ENCODE measurements at places on chromosomes 2 and 18.
A peak's percentile ranks its signal among the peaks of the same experiment; 100 is the strongest.

DNA sequence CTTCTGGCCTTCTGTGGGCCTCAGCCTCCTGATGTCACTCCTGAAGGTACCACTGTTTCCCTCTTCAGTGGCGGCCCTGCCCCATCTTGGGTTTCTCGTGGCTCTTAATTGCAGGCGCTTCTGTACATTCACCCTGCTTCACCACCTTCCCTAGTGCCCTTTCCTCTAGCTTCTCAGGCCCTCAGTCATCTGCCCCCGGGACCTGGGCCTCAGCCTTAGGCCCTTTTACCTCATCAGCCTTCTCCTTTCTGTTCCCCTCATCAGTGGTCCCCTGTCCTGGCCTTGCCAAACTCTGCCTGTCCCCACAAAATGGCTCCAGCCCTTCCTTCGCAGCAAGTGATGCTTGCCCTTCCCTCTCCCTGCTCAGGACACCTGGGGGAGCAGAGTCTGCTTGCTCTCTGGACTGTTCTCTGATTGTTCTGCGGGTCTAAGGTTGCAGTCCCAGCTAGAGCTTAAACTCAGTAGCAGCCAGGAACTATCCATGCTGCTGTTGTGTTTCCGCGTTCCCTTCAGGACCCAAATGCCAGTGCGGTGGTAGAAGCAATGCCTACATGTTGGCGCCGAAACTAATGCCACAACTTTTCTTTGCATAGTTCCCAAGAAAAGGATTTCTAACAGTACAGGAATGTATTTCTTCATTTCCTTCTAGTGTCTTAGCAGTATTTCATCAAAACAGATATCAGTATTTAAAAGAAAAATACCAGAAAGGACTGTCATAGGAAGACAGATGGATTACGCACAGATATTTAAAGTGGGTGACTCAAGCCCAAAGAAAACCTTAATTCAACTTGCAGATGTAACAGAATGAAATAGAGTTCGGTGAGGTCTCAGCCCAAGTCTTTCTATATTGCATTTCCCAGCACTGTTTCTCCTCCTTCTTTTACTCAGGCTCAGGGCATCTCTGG, 7.5 kb downstream of the ASB1 start:
- DNase-seq, result no peak

GRCh38 chr2:1032030-1032429, 81.4 kb downstream of the SNTG2 start:
- DNase-seq, result no peak

- DNase-seq, result no peak
Observed at GRCh38 chr2:226644399-226644865, 155.2 kb downstream of the IRS1 start.

DNA sequence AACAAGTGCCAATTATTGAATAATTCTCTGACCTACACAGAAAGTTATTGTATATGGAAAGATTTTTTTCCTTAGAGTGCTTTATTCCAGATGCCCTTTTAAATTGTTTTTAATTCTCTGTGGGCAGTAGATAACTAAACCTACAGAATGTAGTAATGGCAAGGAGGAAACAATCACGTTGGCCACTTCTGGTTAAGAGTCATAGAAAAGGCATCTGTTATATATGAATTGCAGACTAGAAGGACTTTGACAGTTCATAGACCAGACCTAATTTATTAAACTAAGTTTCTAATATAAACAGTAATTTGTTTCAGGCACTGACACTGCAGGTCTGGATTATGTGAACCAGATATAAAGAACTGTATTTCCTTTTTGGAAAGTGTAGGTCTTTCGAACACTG, 607.5 kb downstream of the PLCL1 start:
- no peak for DNase-seq

- no peak for DNase-seq
Observed at GRCh38 chr2:226711606-226712296, 87.9 kb downstream of the IRS1 start.

GRCh38 chr2:223972656-223973102, 15.4 kb downstream of the MRPL44 start:
- no peak for DNase-seq

- DNase-seq, result no peak
Observed at GRCh38 chr2:232332940-232333259, 45.7 kb upstream of the ALPP start.

- DNase-seq, result no peak
Observed at GRCh38 chr2:178230396-178230795, 36.1 kb downstream of the OSBPL6 start.

DNA sequence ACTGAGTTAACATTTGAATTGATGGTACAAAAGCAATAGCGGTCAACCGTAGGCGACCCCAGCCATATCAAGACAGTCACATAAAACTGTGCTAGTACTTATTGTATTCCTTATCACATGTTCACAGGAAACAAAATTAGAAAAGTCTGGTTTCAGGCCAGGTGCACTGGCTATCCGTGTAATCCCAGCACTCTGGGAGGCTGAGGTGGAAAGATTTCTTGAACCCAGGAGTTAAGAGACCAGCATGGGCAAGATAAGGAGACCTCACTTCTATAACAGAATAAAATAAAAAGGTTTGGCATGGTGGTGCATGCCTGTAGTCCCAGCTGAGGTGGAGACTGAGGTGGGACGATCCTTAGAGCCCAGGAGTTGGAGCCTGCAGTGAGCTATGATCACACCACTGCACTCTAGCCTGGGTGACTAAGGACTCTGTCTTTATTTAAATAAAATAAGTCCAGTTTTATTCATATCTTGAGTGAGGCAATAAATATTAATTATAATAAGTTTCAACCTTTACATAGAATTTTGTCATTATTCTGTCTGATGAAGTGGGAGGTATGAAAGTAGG, 84.1 kb upstream of the RGPD4 start:
- DNase-seq, result no peak

DNA sequence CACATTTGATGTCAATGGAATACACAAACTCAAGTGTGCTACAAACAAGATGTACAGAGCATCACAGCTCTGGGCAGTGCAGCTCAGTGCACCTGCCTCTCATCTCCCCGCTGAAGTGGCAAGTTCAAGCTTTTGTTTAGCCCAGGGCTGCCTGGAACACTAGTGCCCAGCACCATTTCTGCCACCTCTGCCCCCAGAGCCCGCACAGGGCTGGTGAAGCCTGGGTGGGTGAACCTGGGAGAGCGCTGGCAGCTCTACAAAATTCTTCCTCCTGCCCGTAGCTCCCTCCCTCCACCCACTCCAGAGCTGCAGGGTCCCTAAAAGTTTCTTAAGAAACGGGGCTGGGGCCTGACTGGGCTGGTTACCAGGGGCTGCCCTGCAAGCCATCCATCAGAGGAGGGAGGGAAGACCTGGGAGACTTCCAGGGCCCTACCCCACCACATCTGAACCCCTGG, 1.5 kb downstream of the HES6 start:
- no peak for DNase-seq

- DNase-seq, result no peak
Observed at GRCh38 chr2:222238072-222238471, 60.7 kb downstream of the PAX3 start.

- DNase-seq, result no peak
Observed at GRCh38 chr2:43441195-43441594, 154.6 kb downstream of the THADA start.

GRCh38 chr18:26768385-26768784, 97.1 kb downstream of the AQP4 start:
- DNase-seq, result no peak

DNA sequence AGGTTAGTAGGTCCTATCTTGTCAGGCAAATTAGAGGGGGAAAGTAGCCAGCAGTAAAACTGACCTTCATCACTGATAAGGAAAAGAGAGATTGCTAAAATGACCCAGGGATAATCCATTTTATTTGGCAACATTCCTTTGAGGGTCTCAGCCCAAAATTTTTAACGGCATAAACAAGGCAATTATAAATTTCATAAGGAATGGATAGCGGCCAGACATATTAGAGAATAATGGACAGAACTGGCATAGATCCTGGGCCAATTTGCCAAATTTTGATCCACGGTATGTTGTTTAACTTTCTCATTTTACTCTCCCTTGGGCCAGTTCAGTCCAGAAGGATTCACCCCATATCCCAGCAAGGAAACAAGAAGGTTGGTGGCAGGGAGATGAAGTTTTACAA, 170.4 kb upstream of the BCL2L11 start:
- DNase-seq, result no peak

DNA sequence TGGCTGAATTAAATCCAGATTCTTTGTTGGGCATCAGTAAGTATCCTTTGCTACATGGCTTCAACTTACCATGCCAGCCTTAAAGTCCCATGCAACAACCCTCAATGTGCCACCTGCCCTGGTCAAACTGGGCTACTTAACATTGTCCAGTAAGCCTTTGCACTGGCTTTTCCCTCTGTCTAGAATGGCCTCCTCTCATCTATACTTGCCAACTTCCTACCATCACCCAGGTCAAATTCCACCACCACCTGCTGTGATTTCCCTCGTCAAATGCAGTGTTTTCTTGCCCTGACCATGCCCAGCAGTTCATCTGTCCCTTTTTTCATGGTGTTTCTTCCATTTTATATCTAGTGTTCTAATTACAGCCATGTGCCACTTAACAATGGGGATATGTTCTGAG, 5.7 kb downstream of the KLHL23 start:
- DNase-seq, result no peak

GRCh38 chr2:72423756-72424155, 276.1 kb upstream of the CYP26B1 start:
- no peak for DNase-seq

DNA sequence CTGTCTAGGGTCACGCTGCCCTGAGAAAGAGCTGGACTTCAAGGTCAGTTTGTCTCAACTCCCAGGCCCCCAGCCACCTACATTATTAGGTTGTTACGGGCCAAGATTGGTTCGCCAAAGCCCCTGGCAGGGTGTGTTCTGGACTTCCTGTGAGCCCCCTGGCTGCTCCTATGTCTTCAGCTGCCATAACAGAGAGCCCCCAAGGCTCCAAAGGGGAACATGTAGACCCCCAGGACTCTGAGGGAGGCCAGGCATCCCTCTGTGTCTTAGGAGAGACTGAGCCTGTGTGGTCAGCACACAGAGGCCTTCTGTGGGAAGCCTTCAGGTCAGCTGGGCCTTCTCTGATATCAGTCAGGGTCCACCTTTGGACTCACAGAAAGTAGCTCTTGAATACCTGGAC, 58.3 kb downstream of the INHBB start:
- no peak for DNase-seq

DNA sequence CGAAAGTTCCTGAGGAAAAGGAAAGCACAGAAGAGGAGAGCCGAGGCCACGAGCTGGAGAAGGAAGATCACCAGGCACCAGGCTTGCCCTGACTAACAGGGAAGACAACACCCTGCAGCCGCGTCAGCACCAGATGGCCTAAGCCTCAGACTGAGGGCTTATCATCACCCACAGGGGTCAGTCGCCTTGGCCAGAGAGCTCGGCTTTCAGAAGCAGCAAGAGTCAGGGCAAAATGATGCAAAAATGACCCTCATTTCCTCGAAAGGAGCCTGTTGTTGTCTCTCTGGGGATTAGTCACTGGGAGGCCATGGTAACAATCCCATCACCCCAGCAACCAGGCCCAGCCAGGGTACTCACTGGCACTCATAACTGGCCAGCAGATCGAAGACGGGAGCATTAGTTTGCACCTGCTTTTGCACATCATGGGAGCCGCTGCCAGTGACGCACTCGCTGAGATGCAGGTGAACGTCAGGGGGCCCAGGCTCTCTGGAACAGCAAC, 42.7 kb upstream of the ZFP36L2 start:
- DNase-seq, result peak; percentile 39

DNA sequence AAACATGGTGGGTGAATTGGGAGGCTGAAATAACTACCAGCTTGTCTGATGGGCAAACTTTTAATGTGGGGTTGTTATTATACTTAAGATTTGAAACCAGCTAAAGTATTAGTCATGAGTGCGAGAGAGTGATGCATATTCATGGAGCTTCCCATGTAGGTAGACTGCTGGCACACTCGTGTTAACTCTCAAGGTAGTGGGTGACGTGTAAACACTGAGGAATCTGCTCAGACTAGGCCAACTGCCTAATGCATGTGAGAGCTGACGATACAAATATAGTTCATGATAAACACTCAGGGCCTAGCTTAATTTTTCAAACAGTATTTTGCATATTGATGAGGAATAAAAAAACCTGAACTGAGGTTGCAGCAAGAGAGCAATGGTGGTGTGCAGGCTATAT, 1165.7 kb upstream of the PIK3C3 start:
- DNase-seq, result no peak

- DNase-seq, result no peak
Observed at GRCh38 chr18:47143153-47143552, 7.1 kb downstream of the HDHD2 start.

- no peak for DNase-seq
Observed at GRCh38 chr2:30979822-30980245, 158.4 kb downstream of the GALNT14 start.

DNA sequence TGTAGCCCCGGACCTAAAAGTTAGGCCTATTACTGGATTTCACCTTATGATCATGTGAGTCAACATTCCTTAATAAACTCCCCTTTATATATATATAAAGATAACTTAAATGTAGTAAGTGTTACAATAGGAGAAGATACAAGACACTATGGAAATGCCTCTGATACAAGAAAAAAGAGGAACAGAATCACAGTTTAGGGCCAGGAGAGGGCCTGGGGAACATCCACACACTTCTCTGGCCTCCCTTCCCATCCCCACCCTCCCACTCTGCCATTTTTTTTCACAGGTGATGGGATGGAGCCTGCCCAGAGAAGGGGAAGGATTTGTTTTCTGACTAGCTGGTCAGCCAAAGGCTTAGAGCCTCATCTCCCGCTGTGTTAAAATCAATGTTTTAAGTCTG, 6.4 kb downstream of the CDC42EP3 start:
- no peak for DNase-seq

DNA sequence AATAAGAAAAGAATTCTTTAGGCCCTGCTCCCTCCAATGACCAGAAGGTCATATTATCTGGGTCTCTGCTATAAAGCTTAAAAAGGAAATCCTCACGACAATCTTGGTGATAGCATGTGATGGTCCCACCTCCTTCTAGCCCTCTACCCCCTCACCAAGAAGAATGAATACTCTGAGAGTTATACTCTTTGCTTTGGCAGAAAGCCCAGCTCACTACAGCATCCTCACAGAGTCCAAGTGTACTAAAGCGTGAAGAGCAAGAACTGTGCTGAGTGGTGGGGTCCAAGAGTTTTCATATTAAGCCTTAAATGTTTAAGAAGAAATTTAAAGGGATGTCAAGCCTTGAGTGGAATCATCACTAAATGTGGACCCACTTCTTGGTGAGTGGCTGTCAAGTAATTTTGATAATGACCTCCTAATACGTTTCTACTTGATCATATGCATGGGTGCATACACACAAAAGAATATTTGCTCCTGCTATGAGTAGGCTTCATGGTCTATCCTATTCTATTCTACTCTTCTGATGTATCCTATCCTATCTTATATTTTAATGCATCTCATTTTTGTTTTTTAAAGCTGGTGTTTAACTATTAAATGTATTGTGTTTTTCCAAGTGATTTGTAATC, 16.5 kb upstream of the SERPINB7 start:
- DNase-seq, result no peak

GRCh38 chr2:86661333-86661732, 37.7 kb upstream of the RNF103 start:
- DNase-seq, result no peak
